ENCODE measurements at places on chromosomes 1 and 21. TPM values are rescaled to one million over a fixed set of nuclear protein-coding genes. Genes with fewer than 3 reads are reported as not detected.

- H3K36me3 ChIP-seq = no peaks in the 10 kb centered on the region
- no peak overlapping the region for H3K4me3 ChIP-seq
- H3K27me3 ChIP-seq = no peaks in the 10 kb centered on the region
- H3K27ac ChIP-seq = peak overlapping the region; percentile 64
Measured at GRCh38 chr1:111475701-111476100, 1.9 kb downstream of the C1orf162 start.

Gene CFHR3
- total RNA-seq = 0.66 TPM

Gene C1orf226
- total RNA-seq = 8.0 TPM

DNA sequence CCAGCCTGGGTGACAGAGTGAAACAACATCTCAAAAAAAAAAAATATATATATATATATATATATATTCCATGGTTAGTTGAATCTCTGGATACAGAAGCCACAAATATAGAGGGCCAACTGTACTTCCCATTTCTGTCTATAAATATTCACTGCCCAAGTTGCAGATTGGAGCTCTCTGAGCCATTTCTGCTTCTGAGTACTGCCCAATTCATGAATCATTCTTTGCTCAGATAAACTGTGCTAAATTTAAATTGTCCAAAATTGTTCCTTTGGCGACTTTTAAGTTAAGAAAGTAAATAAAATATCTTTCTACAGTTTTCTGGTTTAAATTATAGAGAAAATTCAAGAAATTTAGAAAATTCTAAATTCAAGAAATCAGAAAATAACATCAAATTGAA is 23.2 kb upstream of the C1orf146 start:
- no peak for DNase-seq
- H3K27me3 ChIP-seq = no peaks in the 10 kb centered on the region
- no peak overlapping the region for H3K4me3 ChIP-seq
- H3K4me1 ChIP-seq = no peaks in the 10 kb centered on the region
- no peak overlapping the region for H3K27ac ChIP-seq

DNA sequence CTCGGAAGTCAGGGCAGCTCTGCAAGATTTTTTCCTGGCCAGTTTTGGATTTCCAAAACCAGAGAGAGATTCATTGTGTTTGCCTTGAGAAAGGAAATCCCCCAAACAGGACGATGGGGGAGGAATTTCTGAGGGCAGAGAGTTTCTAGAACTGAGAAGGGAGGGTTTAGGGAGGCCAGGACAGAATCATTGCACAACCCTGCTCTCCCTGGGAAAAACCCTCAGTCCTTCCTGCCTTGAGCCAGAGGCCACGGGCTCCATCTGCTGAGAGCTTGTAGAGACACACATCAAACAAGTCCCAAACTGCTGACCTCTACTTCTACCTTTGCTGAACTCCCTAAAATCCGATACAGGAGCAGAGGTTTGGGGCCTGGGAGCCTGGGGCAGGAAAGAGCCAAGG is 99.7 kb downstream of the NMNAT2 start:
- no peak overlapping the region for H3K4me3 ChIP-seq
- no peaks in the 10 kb centered on the region for H3K27me3 ChIP-seq
- peak overlapping the region; percentile 85 for H3K27ac ChIP-seq

Gene ATP1A2
- total RNA-seq = 206 TPM

Gene SEC16B
- 17.4 TPM for total RNA-seq

- no peaks in the 10 kb centered on the region for H3K36me3 ChIP-seq
- H3K4me1 ChIP-seq = no peaks in the 10 kb centered on the region
- H3K27me3 ChIP-seq = no peaks in the 10 kb centered on the region
- DNase-seq = no peak
Measured at GRCh38 chr21:45971616-45972352, 9.8 kb upstream of the COL6A1 start.

GRCh38 chr1:222798975-222799374 is 15.9 kb upstream of the DISP1 start:
- H3K27me3 ChIP-seq = no peaks in the 10 kb centered on the region
- H3K4me3 ChIP-seq = no peak overlapping the region
- DNase-seq = no peak

Gene LDLRAD1
- not detected for total RNA-seq

Measured in tibial nerve (tissue), 4 donors.